Osteocyte (in vitro differentiated cells): ENCODE measurements at places on chromosomes 7 and 10. TPM values are rescaled to one million over a fixed set of nuclear protein-coding genes. Genes with fewer than 3 reads are reported as not detected.

GRCh38 chr10:16945593-16945992 is 128.4 kb upstream of the RSU1 start:
- DNase-seq = no peak

GRCh38 chr10:49611816-49612512 is 1.9 kb downstream of the SLC18A3 start:
- DNase-seq = no peak

DNA sequence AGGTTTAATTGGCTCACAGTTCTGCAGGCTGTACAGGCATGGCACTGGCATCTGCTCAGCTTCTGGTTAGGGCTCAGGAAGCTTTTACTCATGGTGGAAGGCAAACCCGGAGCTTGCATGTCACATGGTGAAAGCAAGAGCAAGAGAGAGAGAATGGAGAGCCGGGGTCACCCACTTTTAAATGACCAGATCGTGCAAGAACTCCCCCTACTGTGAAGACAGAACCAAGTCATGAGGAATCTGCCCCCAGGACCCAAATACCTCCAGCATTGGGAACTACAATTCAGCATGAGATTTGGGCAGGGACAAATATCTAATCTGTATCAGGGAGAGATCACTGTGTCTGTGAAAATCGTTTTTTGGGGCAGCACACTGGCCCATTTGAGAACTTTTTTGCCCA is 110.0 kb upstream of the MYO3A start:
- no peak for DNase-seq

DNA sequence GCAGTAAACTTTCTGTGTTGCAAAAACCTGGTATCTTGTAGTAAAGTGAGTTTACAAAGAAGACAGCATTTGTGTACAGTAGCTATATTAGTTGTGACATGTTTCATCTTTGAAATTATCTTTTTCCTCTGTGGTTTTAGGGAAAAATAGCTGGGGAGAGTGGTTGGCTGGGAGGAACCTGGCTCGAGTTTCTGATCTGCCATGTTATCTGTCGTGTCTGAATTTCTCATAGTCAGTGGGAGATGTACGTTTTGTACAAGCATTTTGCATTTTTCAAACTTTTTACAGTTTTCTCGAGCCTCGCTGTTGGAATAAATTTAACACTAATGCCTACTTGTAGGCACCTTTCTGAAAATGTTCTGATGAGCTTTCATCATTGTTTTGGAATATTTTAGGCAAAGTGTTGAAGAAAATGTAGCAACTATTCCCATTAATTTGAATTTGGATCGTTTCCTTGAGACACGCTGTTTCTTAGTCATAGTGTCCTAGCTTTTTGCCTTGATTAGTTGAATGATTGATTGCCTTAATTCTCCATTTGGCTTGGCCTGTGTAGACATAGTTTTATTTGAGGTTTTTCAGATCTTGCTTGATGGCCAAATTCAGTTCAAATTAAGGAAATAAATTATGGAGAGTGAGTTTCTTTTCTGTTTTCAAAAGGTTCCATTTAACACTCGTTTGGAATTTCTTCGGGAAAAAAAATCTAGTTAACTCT is 65.1 kb downstream of the CAMK1D start:
- DNase-seq = no peak

GRCh38 chr7:87027900-87028299 is 31.6 kb downstream of the ELAPOR2 start:
- no peak for DNase-seq

- no peak for DNase-seq
Measured at GRCh38 chr10:30786131-30786530, 156.6 kb upstream of the LYZL2 start.

DNA sequence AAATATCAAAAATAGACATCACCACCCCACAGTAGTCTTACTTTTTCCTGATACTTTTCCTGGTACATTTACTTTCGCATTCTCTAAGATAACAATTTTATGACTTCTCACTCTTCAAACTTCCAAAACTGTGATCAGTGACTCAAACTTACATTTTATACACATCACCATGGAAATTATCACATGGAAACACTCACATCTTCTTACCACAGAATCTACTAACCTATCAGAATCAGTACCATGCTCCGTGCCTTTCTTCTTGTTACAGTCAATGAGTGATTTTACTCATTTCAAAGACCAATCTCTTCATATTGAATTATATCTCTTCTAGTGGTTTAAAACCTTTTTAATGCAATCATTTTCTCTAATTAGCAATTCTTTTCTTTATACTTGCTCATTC is 120.3 kb downstream of the PTEN start:
- DNase-seq = no peak

GRCh38 chr10:63071145-63071544 is 62.0 kb upstream of the NRBF2 start:
- no peak for DNase-seq

DNA sequence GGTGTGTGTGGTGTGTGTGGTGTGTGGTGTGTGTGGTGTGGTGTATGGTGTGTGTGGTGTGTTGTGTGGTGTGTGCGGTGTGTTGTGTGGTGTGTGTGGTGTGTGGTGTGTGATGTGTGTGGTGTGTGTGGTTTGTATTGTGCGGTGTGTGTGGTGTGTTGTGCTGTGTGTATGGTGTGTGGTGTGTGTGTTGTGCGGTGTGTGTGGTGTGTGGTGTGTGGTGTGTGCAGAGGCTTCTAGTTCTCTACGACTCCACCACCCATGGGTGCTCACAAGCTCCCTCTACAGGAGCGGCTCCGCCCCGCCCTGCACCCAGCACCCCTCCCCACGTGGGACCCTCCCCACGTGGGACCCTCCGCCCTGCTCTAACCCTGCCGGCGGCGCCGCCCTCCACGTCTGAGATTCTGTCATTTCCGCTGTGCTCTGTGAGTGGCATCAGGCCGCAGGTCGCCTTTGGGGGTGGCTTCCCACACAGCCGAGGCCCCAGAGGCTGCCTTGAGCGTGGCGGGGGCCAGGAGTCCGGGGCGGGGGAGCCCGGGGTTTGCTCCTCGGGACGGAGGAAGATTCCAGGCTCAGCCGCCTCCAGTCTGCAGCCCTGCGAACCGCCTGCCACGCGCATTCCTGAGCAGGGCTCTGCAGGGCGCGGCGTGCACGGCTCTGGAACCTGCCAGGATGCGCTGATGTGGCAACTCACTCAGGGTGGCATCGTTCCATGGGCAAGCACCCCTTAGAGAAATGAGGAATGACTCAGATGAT is 37.0 kb upstream of the DNAJB6 start:
- DNase-seq = no peak

- DNase-seq = no peak
Measured at GRCh38 chr7:78377532-78377931, 579.0 kb downstream of the PHTF2 start.

DNA sequence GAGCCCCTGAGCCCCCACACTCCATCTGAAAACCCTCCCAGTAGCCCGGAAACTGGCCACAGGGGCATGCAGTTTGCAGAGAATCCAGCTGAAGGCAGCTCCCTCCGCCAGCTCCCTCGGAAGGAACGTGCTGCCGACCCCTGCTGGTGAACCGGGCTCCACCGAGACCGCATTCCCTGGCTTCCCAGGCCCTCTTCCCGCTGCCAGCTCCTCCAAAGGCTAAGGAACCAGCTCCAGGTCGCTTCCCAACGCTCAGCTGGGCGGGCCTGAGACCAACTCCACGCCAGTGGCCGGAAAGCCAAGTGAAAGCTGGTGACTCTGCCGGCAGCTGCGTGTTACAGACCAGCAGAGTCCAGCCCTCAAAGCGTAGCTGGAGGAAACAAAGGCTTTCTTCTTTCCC is 35.8 kb downstream of the GPER1 start:
- no peak for DNase-seq

DNA sequence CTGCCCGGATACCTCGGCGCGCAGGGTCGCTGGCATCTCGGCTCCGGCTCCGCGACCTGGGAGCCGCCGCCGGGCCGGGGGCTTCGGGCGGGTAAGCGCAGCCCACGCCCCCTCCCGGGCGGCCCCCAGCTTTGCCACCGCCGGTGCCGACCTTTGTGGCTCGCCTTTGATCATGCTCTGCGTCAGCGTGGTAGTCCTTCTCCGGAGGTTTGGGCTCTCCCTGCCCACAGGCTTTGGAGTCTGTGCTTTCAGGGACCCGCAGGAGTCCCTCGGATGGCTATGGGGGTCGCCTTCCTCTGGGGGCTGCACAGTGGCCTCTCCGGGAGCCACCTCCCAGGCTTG is 7.3 kb downstream of the ATP6V1F start:
- DNase-seq = no peak

- no peak for DNase-seq
Measured at GRCh38 chr10:11339660-11340059, 271.8 kb downstream of the USP6NL start.

DNA sequence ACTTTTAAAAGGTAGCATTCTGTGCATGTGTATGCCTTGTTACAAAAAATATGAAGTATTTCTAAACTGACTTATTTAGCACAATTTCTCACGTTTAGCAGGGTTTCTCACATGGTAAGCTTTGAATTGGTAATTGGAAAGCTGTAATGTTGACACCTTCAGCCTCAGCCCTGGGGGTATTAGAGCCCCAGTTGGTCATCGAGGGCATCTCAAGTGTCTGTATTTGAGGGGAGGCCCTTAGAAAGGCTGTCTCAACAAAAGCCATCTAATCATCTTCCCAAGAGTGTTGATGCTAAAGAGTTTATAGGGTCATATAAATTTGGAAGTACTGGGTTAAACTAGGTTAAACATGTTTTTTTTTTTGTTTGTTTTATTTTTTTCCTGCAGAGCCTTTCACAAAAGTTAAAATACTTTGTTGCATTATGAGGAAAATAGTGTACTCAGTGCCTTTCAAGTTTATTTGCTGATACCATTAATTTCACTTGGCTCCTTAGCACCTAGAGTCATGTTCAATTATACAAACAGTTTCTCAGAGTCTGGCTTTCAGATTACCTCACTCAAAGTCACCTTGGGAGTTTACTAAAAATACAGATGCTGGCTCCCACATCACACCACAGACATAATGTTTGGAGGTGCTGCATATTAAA is 134.0 kb downstream of the CD36 start:
- DNase-seq = no peak

- DNase-seq = no peak
Measured at GRCh38 chr7:151877911-151878835, 1.3 kb upstream of the PRKAG2 start.

DNA sequence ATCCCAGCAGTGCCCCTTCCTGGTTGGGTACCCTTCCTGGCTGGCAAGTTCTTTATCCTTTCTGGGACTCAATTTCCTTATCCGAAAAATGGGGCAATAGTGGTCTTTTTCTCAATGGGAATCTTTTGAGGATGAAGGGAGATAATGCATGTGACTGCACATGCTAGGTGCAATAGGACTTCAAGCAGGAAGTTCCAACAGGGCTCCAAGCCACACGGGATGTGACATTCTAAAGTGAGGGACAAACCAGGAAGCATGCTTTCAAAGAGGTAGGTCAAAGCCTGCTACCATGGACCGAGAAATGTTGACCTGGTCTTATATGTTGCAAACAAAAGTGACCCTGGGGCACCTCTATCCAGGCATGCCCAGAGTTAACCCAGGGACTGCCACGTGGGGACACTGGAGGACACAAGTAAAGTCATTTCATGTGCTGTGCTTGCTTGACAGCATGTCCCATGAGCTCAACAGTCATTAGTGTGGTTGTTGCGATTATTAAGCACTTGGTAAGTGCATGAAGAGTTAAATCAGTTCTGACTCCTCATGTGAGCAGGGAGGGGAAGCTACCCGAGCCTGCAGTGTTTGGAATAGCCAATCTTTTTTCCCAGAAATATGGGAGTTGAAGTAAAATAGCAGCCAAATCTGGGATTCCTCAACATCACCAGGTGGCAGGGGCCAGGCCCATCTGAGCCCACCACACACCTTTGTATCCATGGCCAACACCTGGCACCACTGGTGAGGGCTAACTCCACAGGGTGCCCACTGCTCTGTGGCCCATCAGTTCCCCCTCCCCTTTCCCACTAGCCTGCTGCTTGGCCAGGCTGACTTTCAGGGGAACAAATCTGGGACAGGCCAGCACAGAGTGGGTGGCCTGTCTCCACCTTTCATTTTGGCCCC is 5.7 kb downstream of the ARHGAP22 start:
- DNase-seq = peak; percentile 66

DNA sequence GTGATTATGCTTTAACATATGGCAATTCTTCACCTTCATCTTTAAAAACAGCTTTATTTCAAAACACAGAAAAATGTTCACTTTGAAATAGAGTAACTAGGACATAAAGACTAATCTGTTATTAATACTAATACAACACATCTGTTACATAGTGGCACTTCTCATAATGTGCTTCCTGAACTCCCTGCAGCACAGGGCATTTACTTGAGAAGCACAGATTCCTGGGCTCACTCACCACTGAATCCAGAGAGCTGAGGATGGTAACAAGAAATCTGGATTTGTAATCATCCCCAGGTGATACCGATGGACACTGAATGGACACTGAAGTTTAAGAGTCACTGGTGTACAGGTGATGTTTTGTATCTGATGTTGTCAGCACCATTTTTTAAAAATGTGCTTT is 96.1 kb downstream of the COL28A1 start:
- DNase-seq = no peak

DNA sequence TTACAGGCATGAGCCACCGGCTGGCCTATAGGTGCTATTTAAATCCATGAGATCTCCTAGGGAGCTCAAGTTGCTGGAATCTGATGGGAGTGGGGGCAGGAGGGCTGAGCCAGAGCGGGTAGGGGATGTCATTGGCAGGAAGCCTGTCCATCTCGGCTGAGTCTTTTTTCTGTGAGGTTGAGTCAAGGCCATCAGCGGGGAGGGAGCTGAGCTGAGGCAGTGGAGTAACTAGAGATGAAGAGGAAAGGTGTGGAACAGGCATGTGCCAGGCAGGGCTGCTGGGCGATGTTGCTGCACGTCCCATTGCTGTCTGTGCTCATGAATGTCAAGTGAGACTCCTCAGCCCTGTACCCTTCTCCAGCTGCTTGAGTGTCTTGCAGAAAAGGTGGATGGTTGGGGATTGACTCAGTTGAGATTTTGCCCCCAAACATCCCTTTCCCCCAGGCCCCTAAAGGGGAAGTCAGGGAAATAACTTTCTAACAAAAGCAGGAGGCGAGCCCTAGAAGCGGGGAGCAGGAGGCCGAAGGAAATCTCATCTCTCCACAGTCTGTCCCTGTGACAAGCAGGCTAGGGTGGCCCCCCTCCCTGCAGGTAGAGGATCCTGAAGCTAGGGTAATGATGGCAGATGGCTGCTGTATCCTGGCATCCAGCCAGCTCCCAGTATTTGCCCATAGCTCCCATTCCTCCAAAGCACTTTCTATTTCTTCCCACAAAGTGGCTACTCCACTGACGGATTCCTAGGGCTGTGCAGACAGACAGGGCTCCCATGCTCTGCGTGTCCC is 5.4 kb downstream of the ATP6V1F start:
- no peak for DNase-seq

Gene MBL2
- total RNA-seq = not detected in 2 replicates

Gene NPVF
- not detected in 2 replicates for total RNA-seq

Gene C10orf62
- not detected in 2 replicates for total RNA-seq

Gene COL26A1
- total RNA-seq = 124 and 128 TPM in 2 replicates

Gene STEAP1B
- 1.3 and 1.4 TPM in 2 replicates for total RNA-seq

Gene FAM25C
- total RNA-seq = not detected in 2 replicates

Gene R3HCC1L
- total RNA-seq = 11.3 TPM in 2 replicates

Gene ACSM6
- total RNA-seq = not detected in 2 replicates

Gene CBLL1
- 23.8 and 26.2 TPM in 2 replicates for total RNA-seq

Gene HOXA2
- not detected in 2 replicates for total RNA-seq
